Activated naive CD4-positive, alpha-beta T cell treated with anti-CD3 and anti-CD28 coated beads for 36 hours (primary cell): ENCODE measurements at places on chromosomes 5 and 9. TPM values are rescaled to one million over a fixed set of nuclear protein-coding genes. Genes with fewer than 3 reads are reported as not detected.
A peak's percentile ranks its signal among the peaks of the same experiment; 100 is the strongest.

DNA sequence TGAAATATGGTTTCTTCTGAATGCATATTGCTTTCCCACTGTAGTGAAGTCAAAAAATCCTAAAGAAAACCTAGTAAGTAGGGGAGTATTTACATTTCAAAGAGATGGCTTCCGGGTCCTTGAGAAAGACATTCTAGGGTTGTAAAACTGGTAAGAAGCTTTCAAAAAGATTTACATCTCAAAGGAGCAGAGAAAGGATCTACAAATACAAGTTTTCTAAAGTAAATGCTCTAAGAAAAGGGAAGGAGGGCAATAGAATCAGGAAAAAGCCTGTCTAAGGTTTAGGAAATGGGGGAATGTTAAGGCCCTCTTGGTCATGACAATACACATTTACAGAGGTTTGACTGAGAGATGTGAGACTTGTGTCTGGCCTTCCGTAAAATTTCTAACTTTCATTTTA lies 16.7 kb upstream of the TRPC7 start:
- no peak for DNase-seq

- no peak for DNase-seq
These were observed 318.2 kb downstream of the SLCO4C1 start for GRCh38 chr5:101977729-101978345.

- DNase-seq: no peak
These were observed 547.6 kb downstream of the RAB3C start for GRCh38 chr5:59130431-59130830.

GRCh38 chr9:21875893-21876292 lies 73.5 kb downstream of the MTAP start:
- no peak for DNase-seq

- no peak for DNase-seq
These were observed 128.3 kb downstream of the TLE1 start for GRCh38 chr9:81560851-81561732.

- DNase-seq: no peak
These were observed 16.3 kb upstream of the MROH2B start for GRCh38 chr5:41087461-41087860.

DNA sequence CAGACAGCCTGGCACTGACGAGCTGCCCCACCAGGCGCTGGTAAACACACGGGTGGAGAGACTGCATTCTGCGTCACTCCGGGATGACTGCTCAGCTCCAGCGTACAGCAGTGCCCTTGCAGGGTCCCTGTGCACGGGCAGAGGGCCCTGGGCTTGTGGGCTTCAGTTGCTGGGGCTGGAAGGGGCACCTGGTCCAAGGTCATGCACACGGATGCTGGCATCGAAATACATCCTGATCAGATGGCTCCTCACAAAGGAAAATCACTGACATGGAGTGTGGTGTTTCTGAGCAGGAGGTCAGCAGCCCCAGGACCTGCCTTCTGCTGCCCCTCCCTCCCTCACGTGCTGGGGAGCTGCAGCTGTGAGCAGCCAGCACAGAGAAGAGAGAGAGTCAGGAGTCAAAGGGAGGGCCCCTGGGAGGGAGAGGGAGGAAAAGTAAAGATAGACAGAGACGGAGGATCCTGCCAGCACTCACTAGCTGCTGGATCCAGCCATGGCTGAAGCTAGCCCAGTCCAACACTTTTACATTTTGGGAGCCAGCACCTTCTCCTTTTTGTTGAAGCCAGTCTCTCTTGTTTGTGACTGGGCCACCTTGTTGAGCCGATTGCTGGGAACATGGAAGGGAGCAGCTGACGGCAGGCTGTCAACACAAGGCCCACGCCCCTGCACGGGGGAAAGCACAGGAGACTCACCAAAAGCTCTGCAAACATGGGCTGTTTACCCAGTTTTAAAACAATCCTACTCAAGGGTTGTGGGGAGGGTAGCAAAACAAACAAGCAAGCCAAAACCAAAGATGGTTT lies 166.5 kb upstream of the PHYKPL start:
- DNase-seq: no peak

GRCh38 chr5:67160985-67161384 lies 35.6 kb downstream of the CD180 start:
- DNase-seq: peak; percentile 64

CDC20B gene
- total RNA-seq: not detected

- DNase-seq: no peak
These were observed 46.5 kb upstream of the NR5A1 start for GRCh38 chr9:124553738-124554137.

GRCh38 chr9:1875921-1876448 lies 139.2 kb upstream of the SMARCA2 start:
- DNase-seq: peak; percentile 89

DIAPH1 gene
- 169 TPM for total RNA-seq

LMX1B gene
- total RNA-seq: not detected

- DNase-seq: no peak
These were observed 64.4 kb downstream of the CMYA5 start for GRCh38 chr5:79753877-79754645.

GRCh38 chr9:89715318-89715858 lies 110.6 kb downstream of the GADD45G start:
- DNase-seq: no peak

- DNase-seq: no peak
These were observed 555.5 kb downstream of the CDH9 start for GRCh38 chr5:26482810-26483375.

- DNase-seq: no peak
These were observed 81.6 kb upstream of the BOD1 start for GRCh38 chr5:173697931-173698579.

DNA sequence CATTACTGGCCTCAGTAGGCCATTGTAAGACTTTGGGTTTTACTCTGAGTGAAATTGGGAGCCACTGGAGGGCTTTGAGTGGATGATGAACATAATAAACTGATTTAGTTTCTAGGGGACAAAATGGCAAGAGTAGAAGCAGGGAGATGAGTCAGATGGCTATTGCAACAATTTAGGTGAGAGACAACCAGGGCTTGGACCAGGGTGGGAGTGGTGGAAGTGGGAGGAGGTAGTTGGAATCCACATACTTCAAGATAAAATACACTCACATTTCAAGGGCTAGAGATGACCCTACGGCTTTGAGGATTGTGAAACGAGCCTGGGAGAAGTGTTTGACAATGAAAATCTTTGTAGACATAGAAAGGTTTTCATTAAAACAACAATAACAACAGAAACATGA lies 136.3 kb downstream of the ACTBL2 start:
- no peak for DNase-seq

SNCAIP gene
- total RNA-seq: not detected
